ENCODE measurements at places on chromosomes 4 and X.

DNA sequence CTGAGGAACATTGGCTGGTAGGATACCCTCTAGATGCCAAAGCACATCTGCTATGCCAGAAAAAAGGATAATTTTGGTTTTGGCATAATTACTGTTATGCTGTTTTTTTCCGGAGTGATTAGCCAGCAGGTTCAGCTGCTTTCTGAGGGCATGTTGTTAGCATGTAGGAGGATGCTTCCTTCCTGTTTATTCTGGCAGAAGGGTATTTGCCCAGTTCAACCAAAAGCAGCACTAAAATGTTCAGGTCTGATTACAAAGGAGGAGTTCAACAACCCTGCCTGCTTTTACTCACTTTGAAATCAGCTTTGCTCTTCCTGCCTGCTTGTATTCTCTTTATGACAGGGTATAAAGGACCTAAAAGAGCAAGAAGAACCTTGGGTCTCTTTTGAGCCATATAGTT lies 21.9 kb downstream of the ERCC6L start:
- no peak for DNase-seq

- no peak for DNase-seq
These were observed 960.9 kb upstream of the HS3ST1 start for GRCh38 chr4:12389604-12390003.

GRCh38 chr4:153409412-153409811 lies 56.7 kb upstream of the TMEM131L start:
- no peak for DNase-seq

GRCh38 chr4:73715659-73716058 lies 24.7 kb upstream of the CXCL8 start:
- DNase-seq = no peak

- no peak for DNase-seq
These were observed 249.9 kb upstream of the GATB start for GRCh38 chr4:152010710-152011079.

DNA sequence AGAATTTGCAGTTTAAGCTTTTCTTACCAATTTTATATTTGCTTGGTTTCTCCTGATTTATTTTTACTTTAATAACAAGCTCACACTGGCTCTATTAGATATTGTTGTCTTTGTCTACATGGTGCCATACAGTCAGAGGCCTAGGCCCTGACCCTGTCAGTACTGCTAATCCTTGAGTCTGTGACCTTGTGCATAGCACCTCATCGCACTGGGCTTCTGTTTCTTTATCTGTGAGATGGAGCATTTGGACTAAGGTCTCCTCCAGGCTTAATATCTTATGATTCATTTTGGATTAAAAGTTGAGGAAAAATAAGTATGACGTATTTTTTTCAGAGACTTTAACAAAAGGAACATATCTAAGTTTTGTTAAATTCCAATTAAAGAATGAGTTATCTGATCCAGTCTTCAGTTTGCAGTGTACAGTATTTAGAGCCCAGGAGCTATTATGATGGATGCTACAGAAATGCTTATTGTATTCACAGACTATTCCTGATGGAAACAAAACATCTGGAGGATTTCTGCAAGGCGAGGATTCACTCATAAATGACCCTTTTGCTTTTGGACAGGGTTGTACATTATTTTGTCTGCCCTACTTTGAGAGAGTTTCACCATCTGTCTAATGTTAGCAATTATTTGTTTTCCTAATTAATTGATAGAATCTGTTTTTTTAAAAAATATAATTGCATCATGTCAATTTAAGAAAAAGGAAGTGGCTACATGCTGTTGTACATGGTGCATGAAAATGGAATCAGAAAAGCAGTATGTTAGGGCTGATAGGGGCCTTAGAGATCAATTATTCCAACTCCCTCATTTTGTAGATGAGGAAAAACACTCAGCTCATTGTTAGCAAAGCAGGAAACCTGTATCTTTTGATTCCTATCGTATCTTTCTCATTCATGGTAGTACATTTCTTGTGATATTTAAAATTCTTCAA lies 203.6 kb downstream of the BANK1 start:
- DNase-seq = no peak

GRCh38 chrX:1686642-1687041 lies 71.8 kb downstream of the ASMT start:
- DNase-seq = no peak

GRCh38 chr4:157405070-157405469 lies 184.5 kb downstream of the GRIA2 start:
- no peak for DNase-seq

DNA sequence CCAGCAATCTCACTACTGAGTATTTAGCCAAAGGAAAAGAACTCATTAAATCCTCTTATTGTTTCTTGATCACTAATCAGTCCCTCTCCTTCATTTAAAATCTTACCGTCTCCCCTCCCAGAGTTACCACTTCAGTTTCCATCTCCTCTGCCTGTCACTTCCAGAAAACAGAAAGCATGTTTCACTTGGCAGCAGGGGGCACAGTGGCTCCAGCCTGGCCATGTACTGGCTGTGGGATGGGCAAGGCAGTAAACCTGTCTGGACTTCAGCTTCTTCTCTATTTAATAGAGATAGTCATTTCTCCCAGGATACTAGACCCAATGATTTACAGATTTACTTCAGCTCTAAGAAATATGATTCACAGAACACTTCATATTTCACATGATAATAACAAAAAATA lies 63.2 kb downstream of the CD40LG start:
- no peak for DNase-seq

GRCh38 chr4:6839579-6839978 lies 57.1 kb downstream of the KIAA0232 start:
- DNase-seq = no peak

GRCh38 chr4:164606478-164606877 lies 147.5 kb upstream of the SMIM31 start:
- DNase-seq = no peak

Data from stimulated activated CD4-positive, alpha-beta T cell treated with anti-CD3 and anti-CD28 coated beads, TNF-alpha, amount 100 ng/mL, for 24 hours (primary cell).